ENCODE measurements at places on chromosomes 12 and 14. TPM values are rescaled to one million over a fixed set of nuclear protein-coding genes. Genes with fewer than 3 reads are reported as not detected.

- DNase-seq = no peak
Measured at GRCh38 chr12:79769189-79769859, 78.6 kb upstream of the PAWR start.

GRCh38 chr14:64614166-64614565 is 64.4 kb downstream of the PPP1R36 start:
- no peak for DNase-seq

- peak; percentile 78 for DNase-seq
Measured at GRCh38 chr12:124381456-124382296, 86.8 kb downstream of the RFLNA start.

- DNase-seq = peak; percentile 75
Measured at GRCh38 chr12:65822732-65823512, 1.4 kb upstream of the HMGA2 start.

GRCh38 chr12:7905071-7905470 is 30.9 kb downstream of the SLC2A3 start:
- DNase-seq = no peak

Gene CDCA3
- 60.6 TPM for total RNA-seq

DNA sequence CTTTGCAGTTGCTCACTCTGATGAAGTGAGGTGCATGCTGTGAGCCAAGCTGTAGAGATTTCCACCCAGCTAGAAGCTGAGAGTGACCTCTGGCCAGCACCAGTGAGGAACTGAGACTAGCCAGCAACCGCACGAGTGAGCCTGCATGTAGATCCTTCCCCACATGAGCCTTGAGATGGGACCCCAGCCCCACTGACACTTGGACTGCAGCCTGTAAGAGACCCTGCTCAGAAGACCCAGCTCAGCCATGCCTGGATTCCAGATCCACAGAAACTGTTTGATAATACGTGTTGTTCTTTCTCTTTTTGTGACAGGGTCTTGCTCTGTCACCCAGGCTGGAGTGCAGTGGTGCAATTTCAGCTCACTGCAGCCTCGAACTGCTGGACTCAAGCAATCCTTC is 229.2 kb downstream of the GLT1D1 start:
- no peak for DNase-seq

DNA sequence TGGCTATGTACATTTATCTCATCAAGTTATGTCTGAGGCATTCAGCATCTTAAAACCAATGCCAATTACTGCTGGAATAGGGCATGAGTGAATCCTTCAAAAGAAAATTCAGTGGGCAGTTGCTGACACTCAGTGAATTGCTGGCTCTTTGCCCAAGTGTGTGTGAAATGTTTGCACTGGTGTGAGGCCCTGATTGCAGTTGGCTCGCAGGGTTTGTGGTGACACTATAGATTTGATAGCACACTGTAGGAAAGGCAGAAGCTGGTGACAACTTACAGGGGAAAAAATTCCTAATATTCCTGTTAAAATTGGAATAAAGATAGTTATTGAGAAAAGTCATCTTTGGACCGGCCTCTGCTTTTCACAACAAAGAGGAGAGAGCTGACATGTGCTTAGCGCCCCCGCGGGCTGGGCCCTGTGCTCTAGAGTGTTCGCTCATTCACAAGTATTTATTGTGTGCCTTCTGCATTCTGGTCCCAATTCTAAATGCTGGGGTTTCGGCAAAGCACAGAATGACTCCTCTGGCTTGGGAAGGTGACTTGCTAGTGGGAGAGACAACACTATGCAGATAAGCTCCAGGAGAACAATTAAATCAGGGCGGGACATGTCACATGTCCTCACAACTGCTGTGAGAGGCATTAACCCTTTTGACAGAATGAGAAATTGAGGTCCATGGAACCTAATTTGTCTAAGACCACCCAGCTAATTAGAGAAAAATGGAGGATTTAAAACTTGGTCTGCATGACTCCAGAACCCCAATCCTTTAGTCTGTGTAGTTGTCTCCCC is 418.7 kb downstream of the NPAS3 start:
- no peak for DNase-seq

Gene CCDC38
- total RNA-seq = not detected

DNA sequence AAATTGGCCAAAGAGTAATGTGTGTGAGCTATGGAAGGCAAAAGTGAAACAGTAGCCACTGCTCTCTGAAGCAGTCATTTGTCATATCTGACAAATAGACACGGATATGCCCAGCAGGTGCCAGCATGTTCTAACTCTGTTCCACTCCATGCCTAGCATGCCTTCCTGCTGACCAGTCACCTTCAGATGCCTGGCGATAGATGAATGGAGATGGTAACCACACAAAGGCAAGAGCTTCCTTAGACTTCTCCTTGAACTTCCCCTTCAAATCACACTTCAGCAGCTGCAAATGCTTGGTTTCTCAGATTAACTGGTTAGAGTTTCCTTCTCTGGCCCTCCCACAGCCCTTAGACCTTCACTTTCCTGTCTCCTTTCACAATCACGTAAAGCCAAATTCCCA is 429.9 kb downstream of the DAD1 start:
- no peak for DNase-seq

Gene MYF6
- total RNA-seq = not detected

GRCh38 chr14:83096092-83096491 is 1562.4 kb upstream of the SEL1L start:
- no peak for DNase-seq

DNA sequence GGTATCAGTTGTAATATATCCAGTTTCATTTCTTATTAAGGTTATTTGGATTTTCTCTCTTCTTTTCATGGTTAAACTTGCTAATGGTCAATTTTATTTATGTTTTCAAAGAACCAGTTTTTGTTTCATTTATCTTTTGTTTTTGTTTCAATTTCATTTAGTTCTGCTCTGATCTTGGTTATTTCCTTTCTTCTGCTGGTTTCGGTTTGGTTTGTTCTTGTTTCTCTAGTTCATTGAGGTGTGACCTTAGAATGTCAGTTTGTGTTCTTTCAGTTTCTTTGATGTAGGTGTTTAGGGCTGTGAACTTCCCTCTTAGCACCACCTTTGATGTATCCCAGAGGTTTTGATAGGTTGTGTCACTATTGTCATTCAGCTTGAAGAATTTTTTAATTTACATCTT is 145.6 kb upstream of the SLCO1B1 start:
- DNase-seq = no peak

GRCh38 chr14:31933716-31934115 is 143.4 kb upstream of the ARHGAP5 start:
- DNase-seq = peak; percentile 33
